A549 (cell line): ENCODE measurements at places on chromosomes 2 and 18.

DNA sequence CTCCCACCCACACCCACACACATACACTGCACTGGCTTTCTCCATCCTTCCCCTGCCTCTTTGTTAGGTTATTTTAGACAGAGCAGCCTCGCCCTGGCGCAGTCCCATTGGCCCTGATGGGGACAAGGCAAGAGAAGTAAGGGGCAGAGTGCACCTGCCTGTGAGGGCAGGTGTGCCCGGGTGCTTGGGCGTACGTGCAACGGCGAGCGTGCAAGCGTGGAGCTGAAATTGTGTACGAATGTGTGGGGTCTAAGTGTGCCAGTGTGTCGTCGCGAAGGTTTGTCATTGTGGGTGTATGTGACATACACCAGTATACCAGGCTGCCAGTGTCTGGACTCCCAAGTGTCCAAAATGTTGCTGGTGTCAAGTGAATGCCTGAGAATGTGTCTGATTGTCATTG is 544 bp downstream of the LRATD1 start:
- no peak for DNase-seq

GRCh38 chr2:198285216-198285615 is 480.8 kb downstream of the PLCL1 start:
- no peak for DNase-seq

GRCh38 chr2:158095912-158096311 is 5.8 kb upstream of the UPP2 start:
- peak; percentile 14 for DNase-seq

- DNase-seq, result no peak
Measured at GRCh38 chr2:209830722-209831465, 59.3 kb downstream of the UNC80 start.

- DNase-seq, result peak; percentile 16
Measured at GRCh38 chr18:10851824-10852319, 297.5 kb downstream of the PIEZO2 start.

DNA sequence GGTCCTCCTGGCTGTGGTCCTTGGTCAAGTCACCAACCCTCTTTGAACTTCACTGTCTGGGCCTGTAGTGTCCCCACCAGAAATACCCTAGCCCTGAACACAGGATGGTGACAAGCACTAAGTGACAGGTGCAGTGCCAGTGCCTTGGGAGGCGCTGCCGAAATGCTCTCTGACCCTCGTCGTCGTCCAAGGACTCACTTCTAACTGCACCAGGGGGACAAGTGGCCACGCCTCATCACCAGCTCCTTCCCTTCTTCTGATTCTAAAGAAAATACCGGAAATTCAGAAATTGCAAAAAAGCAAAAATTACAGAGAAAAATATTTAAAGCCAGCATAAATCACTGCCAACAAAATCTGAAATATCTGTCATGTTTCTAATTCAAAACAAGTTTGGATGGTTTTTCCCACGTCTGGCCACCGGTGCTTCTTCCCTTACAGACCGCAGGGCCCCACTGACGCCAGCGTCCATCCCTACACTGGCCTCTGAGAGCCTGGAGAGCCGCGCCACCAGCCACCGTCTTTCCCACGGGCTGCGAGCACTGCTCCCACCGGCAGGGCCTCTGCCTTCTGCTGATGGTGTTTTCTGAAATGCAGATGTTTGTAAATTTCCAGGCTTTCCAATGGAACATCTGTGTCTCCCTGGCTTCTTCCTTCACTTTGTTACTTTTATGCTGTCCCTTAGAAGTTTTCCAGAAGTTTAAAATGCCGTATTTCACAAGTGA is 37.4 kb upstream of the GPC1 start:
- DNase-seq, result no peak

- DNase-seq, result no peak
Measured at GRCh38 chr2:144650907-144651306, 131.0 kb upstream of the ZEB2 start.

DNA sequence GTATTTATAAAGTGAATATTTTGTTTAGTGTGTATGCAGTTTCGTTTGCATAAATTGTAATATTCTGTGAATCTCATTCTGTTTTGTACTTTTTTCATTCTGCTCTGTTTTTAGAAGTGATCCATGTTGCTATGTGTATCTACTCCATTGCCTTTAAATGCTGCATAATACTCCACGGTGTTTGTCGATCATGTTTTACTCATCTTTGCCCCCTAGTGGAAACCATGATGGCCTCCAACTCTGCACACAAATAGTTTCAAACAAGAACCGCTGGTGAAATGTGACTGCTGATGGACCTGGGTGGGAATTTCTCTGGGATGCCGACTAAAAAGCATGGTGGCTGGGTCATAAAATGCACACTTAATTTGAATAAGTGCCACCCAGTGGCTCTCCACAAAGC is 32.0 kb upstream of the SKOR2 start:
- peak; percentile 38 for DNase-seq

DNA sequence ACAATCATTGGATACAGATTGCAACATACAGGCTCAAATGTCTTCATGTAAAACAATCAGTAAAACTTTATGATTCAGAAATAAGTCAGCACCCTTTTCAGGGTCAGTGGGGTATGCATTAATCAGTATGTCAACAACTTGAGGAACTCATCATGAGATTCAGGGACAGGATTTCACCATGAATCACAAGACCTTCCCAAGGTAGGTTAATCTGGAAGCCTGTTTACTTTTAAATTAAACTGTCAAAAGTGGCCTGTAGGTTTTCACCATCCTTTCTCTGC is 104.8 kb downstream of the SP100 start:
- peak; percentile 4 for DNase-seq
